ENCODE measurements at places on chromosomes 12 and 14.

DNA sequence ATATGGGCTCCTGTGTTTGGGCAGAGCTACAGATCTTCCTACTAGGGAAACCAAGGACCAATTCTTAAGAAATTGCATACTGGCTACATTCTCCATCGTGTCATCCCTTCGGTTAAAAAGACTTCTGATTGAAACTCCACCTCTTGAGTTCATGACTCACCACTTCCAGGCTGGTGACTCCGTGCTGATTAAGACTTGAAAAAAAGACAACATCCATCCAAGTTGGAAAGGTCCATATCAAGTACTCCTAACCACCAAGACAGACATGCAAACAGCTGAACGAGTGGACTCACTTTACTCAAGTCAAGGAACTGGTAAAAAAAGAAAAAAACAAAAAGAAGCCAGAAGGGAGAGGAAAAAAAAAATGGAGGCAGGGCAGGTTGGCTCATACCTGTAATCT lies 63.4 kb downstream of the APOBEC1 start:
- DNase-seq: no peak

GRCh38 chr14:93946541-93947090 lies 19.5 kb downstream of the FAM181A start:
- DNase-seq: no peak

- DNase-seq: no peak
Measured at GRCh38 chr12:54428050-54429013, 9.3 kb upstream of the ITGA5 start.

DNA sequence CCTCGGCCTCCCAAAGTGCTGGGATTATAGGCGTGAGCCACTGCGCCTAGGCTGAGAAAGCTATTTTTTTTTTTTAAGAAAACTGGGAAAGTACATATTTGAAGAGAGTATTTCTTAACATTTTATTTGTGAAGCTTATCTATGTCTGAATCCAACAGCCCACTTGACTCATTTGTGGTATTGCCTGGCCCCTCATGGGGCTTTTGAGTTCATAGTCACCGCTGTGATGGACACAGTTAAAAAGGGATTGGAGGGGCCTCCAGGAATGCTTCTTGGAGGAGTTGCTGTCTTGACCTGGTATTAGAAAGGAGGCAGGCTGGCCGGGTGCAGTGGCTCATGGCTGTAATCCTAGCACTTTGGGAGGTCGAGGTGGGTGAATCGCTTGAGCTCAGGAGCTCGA lies 26.5 kb downstream of the BCL7A start:
- DNase-seq: no peak

DNA sequence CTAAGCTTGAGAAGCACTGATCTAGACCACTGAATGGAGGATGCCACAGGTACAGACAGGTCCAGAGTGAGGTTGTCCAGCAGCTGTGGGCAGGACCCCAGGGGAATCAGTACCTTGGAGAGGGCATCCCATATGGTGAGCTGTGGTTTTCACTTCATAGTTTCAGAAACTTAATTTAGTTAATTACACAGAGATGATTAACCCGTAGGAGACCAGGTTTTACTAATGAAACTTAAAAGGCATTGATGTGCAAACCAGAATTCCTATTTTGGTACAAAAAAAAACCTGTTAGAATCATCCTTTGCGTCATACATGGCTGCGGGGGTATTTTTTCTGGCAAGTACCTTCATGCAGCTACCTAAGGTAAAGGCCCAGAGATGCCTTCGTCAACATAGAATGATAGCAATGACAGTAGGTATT lies 159.3 kb downstream of the DACT1 start:
- no peak for DNase-seq

DNA sequence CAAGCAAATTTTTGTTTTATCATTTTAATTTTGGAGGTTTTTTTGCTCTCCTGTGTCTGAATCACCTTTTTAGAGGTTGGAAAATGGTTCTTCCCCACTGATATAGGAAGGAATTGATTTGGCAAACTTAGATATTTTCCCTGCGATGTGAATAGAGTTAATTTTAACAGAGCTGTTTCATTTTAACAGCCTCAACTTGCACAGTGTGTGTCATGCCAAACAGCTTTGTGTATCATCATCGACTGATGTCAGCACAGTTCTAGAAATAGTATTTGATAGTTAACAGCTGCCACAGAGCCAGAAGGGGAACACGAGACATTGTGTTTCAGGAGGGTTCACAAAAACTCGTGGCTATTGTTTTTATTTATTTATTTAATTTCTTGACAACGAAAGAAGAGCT lies 243.1 kb upstream of the FOXN3 start:
- DNase-seq: no peak

- no peak for DNase-seq
Measured at GRCh38 chr12:12505544-12506495, 56.8 kb downstream of the DUSP16 start.

DNA sequence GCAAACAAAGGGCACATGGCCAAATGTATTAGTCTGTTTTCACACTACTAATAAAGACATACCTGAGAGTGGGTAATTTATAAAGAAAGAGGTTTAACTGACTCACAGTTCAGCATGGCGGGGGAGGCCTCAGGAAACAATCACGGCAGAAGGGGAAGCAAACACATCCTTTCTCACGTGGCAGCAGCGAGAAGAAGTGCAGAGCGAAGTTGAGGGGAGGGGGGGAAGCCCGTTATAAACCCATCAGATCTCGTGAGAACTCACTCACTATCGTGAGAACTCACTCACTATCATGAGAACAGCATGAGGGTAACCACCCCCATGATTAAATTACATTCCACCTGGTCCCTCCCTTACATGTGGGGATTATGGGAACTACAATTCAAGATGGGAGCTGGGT lies 66.1 kb downstream of the ST8SIA1 start:
- no peak for DNase-seq

- DNase-seq: no peak
Measured at GRCh38 chr12:3935078-3935477, 61.9 kb upstream of the PARP11 start.
